8988T (cell line): ENCODE measurements at places on chromosomes 16 and 17.

GRCh38 chr16:72937360-72937759, 110.6 kb downstream of the ZFHX3 start:
- no peak for DNase-seq

- no peak for DNase-seq
Observed at GRCh38 chr16:29694384-29695195, 15.6 kb downstream of the QPRT start.

DNA sequence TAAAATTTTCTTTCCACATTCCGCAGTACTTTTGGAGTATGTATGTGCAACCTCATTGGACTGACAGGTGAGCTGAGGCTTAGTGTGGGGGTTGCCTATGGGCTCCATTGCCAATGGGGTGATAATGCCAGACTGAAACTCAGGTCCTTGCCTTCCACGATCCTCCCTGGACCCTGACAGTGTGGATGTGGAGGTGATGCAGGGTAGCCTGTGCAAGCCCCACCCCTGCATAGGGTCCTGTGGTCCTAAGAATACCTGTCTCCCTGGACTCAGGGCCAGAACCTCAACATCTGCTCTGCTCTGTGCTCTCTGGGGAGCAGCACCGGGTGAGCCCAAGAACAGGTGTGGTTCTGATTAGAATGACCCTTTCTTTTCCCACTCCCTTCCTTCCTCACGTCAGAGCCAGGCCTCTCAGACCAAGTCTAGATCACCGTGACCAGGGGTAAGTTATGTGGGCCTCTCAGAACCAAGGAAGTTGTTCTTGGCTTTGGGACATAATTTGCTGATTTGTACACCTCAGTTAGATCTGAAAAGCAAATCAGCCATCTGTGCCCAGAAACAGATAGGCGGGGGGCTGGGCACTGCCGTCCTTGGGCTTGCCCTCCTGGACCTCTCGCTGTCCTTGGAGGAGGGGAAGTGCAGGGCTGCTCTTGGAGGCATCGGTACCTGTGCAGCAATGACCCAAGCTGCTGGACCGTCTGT, 8.4 kb upstream of the TNS4 start:
- no peak for DNase-seq

GRCh38 chr17:74307984-74308773, 17.8 kb upstream of the KIF19 start:
- no peak for DNase-seq
